ENCODE measurements at places on chromosomes 2 and 18.
A peak's percentile ranks its signal among the peaks of the same experiment; 100 is the strongest.

DNA sequence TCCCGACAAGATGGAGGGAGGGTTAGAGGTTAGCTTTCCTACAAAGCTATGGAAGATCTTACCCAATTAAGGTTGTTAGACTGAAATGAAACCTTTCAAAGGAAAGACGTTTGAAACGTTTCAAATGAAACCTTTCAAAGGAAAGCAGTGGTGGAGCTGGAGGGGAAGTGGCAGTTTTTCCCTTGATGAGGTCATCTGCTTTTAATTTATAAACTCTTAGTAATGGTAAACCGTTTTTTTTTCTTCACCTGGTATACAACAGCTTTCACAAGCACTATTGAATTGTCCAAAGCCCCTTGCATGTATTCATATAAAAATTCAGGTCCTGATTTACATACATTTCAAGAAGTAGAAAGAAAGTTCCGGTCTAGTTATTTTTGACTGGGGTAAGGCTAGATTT is 7.4 kb downstream of the PMAIP1 start:
- DNase-seq = no peak

DNA sequence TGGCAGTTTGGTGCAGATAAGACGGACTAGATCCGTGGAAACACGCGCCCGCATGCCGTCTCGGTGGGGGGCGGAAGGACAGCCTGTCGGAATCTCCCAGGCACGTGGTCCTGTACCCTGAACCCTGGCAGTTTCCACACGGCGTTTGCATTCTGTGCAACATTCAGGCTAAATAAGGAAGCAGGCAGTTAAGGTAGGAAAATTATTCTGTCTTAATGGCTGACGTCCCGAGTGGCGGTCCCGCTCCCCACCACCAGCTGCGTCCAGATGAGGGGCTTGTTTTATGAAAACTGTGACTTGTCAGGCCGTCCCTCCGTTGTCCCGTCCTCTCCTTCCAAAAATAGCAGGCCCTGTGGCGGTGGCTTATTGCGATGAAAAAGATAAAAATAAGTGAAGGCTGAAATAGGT is 120.2 kb downstream of the NFATC1 start:
- DNase-seq = no peak

DNA sequence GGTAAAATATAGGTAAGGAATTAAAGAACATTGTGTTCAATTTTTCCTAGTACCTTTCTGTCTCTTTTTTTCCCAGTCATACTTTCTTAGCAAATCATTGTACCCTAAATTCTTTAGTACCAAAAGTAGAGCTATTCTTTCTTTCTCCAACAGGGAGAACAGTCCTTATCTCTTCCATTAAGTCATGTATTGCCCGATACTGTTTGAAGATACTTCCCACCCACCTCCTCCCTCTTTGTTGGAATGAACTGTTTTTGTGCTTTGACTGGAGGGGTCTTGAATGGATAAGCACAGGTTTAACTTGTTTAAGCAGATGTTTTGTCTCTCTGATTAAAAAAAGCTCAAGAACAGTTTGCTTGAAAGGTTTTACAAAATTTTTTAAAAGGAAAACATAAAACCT is 41.3 kb downstream of the RAB10 start:
- DNase-seq = no peak

DNA sequence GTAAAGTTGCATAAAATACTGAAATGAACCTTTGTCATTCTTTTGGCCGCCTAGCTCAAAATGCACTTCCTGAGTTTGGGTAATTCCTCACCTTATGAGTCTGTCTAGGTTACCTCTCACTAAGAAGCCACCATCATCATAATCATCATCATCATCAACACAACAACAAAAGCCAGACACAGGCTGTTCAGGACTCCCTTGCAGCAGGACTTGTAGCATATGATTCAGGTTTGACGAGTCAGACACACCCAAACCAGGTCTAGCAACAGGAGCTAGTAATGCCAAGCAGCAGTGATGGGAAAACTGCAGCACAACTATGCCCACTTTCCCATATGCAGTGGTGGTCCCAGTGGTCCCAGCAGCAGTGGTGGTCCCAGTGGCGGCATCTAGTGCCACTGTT is 2.8 kb upstream of the SGO2 start:
- DNase-seq = no peak

DNA sequence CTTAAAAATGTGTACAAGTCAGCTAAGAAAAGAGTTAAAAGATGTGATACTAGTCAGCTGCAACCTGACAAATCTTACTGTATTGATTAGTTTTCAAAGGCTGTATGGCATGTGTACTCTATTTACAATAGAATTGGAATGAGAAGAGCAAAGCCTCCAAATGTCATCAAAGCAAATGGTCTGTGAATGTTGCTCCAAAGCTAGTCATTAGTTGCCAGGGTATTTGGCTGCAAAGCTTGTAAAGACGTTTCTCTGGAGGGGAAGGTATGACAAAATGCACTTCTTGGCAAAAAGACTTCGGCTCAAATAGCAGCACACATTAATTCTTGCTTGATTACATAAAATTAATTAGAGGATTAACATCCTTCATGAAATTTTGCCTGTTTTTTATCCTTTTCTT is 59.3 kb downstream of the ETAA1 start:
- DNase-seq = no peak

GRCh38 chr2:16948053-16948452 is 282.4 kb upstream of the CYRIA start:
- DNase-seq = no peak

- no peak for DNase-seq
Measured at GRCh38 chr2:184041077-184041476, 557.3 kb upstream of the ZNF804A start.

DNA sequence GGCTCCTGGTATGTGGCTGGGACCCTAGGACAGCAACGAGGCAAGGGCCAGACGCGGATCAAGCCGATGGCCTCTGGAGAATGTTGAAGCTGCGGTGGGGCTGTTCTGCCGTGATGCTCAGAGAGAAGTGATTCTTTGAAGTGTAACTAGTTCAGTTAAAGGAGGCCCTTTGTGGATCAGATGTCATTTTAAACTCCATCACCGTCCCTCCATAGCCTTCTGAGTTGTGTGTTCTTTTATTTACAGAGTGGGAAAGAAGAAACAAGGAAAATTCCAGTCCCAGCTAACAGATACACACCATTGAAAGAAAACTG is 403 bp downstream of the PNO1 start:
- no peak for DNase-seq

GRCh38 chr18:36649205-36649604 is 179.6 kb downstream of the TPGS2 start:
- no peak for DNase-seq

DNA sequence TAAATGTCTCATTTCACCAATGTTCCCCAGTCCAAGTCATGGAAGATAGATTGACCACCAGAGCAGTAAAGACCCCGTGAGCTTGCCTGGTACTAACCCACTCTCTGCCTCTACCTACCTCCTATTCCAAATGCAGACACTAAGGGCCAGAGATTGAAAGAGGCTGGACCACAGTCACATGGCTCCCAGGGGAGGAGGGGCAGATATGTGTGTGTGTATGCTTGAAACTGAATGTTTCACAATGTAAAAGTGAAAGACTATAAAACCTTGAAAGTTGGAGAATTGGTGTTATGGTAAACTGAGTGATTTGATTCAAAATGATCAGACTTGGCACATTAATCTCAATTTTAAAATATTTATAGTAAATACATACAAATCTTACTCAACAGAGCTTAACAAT is 21.7 kb upstream of the KLHL29 start:
- DNase-seq = no peak

- DNase-seq = no peak
Measured at GRCh38 chr2:15429032-15429431, 132.1 kb downstream of the NBAS start.

DNA sequence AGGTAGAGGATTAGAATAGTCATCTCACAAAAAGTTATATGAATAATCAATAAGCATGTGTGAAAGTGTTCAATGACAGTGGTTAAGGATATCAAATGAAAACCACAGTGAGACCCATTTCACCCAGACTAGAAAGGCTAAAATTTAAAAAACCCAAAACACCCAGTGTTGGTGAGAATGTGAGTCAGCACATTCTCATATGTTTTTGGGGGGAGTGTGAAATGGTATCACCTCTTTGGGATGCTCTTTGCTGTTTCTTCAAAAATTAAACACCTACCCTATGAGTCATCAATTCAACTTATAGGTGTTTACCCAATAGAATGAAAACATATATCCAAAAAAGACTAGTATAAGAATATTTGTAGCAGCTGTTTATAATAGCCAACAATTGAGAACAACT is 69.8 kb downstream of the MAP3K20 start:
- DNase-seq = no peak

GRCh38 chr2:128438586-128438985 is 119.9 kb upstream of the HS6ST1 start:
- no peak for DNase-seq

- DNase-seq = no peak
Measured at GRCh38 chr2:98468621-98469236, 24.1 kb downstream of the INPP4A start.

- no peak for DNase-seq
Measured at GRCh38 chr2:30266051-30266621, 34.8 kb downstream of the LBH start.

DNA sequence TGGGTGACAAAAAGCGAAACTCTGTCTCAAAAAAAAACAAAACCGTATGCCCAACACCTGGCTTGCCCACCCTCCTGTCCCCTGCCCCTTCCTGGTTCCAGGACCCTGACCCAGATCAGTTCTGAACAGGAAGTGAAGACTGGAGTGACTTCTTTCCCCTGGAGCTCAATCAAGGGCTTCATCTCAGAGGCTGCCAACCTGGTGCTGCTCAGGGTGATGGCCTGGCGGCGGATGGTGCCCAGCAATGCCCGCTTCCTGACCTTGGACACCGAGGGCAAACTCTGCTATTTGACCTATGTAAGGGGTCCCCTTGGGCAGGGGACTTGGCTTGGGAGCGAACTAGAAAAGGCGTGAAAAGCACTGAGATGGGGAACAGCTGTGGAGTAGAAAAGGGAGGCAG is 5.9 kb downstream of the CATIP start:
- DNase-seq = no peak

GRCh38 chr2:218028562-218029348 is 26.0 kb upstream of the TNS1 start:
- no peak for DNase-seq

- DNase-seq = no peak
Measured at GRCh38 chr2:65165558-65165957, 35.7 kb upstream of the RAB1A start.

GRCh38 chr2:198883604-198884003 is 574.1 kb downstream of the SATB2 start:
- no peak for DNase-seq

DNA sequence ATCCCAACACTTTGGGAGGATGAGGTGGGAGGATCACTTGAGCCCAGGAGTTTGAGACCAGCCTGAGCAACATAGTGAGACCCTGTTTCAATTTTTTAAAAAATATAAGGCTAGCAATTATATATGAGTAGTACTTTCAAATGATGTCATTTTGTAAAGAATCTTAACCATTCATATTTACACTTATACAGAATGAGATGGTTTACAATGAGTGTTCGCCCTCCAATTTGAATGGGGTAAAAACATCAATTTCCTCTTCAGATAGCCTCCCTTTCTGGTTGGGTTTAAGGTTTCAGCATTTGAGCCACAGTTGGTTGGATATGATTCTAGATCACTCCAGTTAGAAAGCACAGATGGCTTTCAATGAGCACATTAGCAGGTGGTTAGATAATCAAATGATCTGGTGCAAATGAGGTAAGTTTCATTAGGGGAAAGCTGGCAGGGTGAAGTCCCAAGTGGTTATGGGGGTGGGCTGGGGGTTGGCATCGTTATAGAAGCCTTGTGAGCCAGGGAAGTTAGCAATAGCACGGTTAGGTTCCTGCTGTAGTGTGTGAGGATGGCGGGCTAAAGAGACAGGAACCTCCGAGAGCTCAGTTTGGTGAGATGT is 63.9 kb downstream of the TRPM8 start:
- DNase-seq = no peak

- DNase-seq = no peak
Measured at GRCh38 chr2:148907085-148907785, 32.2 kb downstream of the KIF5C start.

- DNase-seq = no peak
Measured at GRCh38 chr2:101290711-101291110, 17.8 kb downstream of the RNF149 start.

GRCh38 chr2:119476301-119477112 is 44.9 kb downstream of the TMEM37 start:
- DNase-seq = no peak

- no peak for DNase-seq
Measured at GRCh38 chr2:239187464-239188253, 213.2 kb downstream of the HDAC4 start.

DNA sequence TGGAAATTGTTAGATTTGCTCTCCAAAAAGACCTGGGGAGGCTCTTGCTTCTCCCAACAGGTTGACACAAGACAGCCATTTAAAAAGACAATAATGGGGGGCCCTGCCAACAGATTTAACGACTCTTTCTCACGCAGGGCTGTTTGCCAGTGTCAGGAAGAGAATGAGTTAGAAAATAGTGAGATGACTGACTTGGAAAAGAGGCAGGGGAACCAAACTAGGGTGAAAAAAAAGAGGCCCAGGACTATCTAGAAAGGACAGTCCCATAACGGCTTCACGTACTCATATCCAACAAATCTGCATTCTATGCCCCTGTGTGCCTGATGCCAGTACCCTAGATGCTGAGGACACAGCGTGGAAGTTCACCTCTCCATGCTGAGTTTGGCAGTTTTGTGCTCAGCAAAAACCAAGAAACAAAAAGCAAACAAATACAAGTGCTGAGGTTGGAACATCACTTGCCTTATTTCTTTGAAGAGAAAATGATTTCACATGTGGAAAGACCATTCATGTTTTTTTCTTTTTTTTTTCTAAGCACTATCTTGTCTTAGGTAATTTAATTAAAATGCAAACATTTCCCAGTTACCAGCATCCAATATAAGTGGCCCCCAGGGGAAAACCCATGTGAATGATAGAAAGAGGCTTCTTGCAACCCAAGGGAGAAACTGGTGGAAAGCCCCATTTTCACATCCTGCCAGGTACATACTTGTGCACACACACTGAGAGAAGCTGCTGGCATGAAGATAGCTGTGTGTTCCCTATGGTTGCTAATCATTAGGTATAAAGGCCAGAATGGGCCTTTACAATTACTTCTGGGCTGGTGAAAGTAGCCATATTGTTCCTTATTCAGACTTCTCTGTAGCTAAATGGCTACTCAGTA is 10.6 kb upstream of the WIPF1 start:
- peak; percentile 81 for DNase-seq

DNA sequence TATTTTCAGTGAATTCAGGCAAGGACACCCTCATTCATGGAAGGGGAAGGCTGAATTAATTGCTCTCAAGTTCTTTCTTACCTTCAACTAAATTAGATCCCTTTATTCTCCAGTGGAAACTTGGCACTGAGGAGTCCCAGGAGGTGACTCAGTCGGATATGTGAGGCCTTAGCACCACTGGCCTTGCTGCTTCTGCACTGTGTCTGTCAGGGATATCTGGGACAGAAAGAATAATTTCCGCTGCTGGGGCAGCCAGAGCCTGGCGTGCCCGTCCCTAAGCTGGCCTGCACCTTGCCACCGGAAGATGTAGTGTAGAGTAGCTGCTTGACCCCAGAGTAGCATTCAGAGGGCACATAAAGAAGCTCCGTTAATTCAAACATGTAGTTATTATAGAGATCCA is 53.4 kb downstream of the LIMS1 start:
- no peak for DNase-seq
